ENCODE measurements at places on chromosomes 3 and 15.

DNA sequence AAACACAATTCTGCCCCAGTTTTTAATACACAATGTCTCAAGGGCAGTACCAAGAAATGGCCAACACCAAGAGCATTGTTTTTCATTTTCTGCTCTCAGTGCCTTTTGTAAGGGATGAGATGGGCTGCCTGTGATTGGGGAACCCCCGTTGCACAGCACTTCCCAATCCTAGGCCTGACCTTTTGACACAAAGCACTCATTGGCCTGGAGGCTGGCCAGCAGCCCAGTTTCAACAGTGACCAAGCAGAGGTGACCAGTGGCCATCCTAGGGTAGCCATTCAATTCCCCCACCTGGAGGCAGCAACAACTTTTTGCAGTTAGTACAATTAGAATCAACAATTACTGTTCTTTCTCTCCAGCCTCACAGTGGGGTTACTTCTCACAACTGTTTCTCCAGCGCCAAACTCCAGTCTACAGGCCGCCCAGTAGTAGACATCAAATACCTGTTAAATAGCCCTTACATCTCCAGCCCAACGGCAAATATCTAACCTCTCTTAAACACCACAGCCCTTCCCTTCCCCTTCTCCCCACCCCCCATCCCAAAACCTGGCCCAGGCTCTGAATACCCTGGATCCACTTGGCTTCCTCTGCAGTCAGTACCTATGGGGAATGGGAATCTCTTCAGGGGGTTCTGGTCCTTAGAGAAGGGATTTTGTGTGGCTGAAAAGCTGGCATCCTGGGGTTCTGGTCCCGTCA lies 8.9 kb upstream of the LRRC2 start:
- DNase-seq = no peak

- no peak for DNase-seq
Measured at GRCh38 chr3:49992326-49992725, 52.4 kb downstream of the RBM6 start.

GRCh38 chr3:13558651-13559050 lies 9.7 kb downstream of the FBLN2 start:
- DNase-seq = no peak

DNA sequence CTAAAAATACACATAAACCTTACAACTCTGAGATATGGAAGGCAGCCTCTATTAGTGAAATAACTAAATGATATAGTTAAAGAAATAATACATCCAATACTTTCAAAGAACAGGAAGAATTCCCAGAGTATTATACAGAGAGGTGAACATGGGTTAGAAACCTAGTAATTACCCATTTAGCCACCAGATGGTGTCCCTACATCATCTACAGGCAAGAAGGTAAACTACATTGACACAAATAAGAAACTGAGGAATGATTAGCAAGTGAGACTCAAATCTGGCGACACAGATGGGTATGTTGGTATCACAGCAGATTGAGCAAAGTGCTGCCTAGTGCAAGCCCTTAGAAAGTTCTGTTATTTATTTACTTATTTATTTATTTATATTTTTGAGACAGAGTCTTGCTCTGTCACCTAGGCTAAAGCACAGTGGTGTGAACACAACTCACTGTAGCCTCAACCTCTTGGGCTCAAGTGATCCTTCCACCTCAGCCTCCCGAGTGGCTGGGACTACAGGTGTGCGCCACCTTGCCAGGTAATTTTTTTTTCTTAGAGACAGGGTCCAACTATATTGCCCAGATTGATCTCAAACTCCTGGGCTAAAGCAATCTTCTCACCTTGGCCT lies 28.2 kb downstream of the NEK4 start:
- DNase-seq = no peak

DNA sequence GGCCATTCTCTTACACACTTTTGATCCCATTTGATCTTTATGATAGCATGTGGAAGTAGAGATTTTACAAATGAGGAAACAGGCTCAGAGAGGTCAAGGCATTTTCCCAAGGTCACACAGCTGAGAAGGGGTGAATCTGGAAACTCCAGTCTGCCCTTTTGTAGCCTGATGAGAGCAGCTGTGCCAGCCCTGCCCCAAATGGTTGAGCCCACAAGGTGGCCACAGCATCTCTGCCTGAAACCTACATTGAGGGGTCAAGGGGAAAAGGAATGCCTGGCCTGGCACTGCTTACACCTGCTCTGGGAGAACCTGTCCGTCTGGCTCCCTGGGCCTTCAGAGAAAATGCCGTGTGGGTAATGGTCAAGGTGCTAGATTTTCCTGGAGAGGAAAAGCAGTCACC lies 200.2 kb upstream of the LINGO1 start:
- no peak for DNase-seq
